Central memory CD8-positive, alpha-beta T cell (primary cell): ENCODE measurements at places on chromosomes 2 and 18.

DNA sequence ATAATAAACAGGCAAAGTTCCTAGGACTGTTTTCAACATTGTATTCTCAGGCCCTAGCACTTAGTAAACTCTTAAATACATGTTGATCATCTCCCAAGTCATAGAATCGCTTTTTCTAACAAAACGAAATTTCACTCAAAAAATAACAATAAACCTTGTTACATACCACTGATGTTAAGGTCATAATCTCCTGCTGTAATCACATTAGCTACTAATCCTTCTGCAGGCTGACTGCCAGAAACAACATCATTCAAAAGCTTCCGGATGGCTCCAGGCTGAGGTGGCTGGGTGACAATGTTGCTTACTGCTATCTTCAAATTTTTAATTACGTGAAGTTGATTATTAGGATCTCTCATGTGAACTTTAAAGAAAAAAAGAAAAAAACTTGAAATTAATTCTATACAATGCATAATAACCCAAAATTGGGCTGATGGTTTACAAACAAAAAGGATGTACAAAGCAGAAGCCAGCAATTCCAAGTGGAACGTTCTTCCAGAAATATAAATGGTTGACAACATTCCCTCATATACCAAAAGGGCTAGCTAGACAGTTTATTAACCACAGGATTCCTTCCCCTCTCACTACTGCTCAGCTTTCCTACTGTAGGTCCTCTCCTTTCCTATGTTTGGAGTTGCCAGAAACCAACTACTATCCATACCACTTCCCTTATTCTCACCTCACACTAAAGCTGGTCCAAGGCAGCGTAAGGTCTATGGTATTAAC, 11.6 kb downstream of the TRAPPC8 start:
- no peaks in the 10 kb centered on the region for H3K27me3 ChIP-seq
- H3K36me3 ChIP-seq, result peaks cover 24% of the 10 kb centered on the region
- peaks cover 21% of the 10 kb centered on the region for H3K4me1 ChIP-seq

- H3K36me3 ChIP-seq, result no peaks in the 10 kb centered on the region
- H3K4me1 ChIP-seq, result no peaks in the 10 kb centered on the region
- DNase-seq, result no peak
These were observed 433.1 kb upstream of the MAP2 start for GRCh38 chr2:208990716-208991115.

DNA sequence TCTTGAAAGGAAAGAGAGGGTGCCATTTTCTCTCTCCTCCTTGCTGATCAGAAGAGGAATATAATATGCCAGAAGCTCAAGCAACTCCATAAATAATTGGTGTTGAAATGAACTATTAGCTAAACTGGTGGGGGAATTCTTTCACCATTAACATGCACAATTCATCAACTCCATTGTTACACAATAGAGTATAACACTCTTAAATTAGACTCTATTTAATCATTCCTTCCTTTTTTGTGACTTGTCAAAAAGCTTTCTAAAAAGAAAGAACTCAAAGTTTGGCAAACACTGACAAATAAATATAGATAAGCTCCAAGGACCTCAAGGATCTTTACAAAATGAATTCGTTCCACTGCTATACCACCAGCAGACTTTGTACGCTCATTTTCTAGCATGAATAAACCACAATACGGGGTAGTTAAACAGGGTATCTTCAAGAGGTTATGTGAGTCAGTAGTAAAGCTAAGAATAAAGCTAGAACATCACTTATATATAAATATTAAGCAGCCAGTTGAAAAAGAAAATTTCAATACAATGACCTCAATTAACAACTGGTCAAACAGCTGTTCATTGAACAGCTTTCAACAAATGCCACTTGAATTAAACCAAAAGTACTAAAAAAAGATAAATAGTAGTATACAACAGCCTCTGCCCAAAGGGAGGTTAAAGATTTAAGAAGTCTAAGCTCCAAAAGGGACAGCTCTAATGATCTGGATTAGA, 6.4 kb downstream of the TRAK2 start:
- no peak overlapping the region for H3K27ac ChIP-seq
- H3K4me3 ChIP-seq, result no peak overlapping the region
- peaks cover 39% of the 10 kb centered on the region for H3K4me1 ChIP-seq
- DNase-seq, result no peak
- H3K36me3 ChIP-seq, result peaks cover 8% of the 10 kb centered on the region
- H3K27me3 ChIP-seq, result no peaks in the 10 kb centered on the region

GRCh38 chr18:28411806-28412205, 234.9 kb upstream of the CDH2 start:
- no peak for DNase-seq
- no peaks in the 10 kb centered on the region for H3K27me3 ChIP-seq
- H3K4me1 ChIP-seq, result no peaks in the 10 kb centered on the region

GRCh38 chr18:79549638-79550000, 130.0 kb upstream of the CTDP1 start:
- no peak for DNase-seq
- no peak overlapping the region for H3K27ac ChIP-seq
- no peak overlapping the region for H3K4me3 ChIP-seq
- peaks cover 8% of the 10 kb centered on the region for H3K27me3 ChIP-seq

DNA sequence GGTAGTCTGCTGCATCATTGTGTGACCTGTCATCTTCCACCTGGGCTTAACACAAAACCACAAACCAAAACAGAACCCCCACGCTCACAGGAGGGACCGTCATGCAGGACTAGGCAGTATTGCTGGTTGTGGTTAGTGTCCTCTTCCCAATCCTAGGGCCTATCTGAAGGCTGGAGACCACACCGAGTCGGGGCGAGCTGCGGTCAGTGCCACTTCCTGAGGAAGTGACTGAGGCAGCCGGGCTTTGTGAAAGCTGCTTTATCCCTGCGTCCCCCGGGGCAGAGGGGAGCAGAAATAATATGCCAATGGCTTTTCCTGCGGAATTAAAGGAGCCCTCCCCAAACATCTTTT, 22.9 kb downstream of the ZNF532 start:
- H3K4me3 ChIP-seq, result peak overlapping the region; percentile 31
- peaks cover 25% of the 10 kb centered on the region for H3K4me1 ChIP-seq
- no peak for DNase-seq
- H3K36me3 ChIP-seq, result peaks cover 6% of the 10 kb centered on the region

- no peaks in the 10 kb centered on the region for H3K36me3 ChIP-seq
- H3K4me3 ChIP-seq, result no peak overlapping the region
- no peak overlapping the region for H3K27ac ChIP-seq
- H3K4me1 ChIP-seq, result no peaks in the 10 kb centered on the region
- no peak for DNase-seq
These were observed 72.3 kb downstream of the MCFD2 start for GRCh38 chr2:46843316-46843715.

DNA sequence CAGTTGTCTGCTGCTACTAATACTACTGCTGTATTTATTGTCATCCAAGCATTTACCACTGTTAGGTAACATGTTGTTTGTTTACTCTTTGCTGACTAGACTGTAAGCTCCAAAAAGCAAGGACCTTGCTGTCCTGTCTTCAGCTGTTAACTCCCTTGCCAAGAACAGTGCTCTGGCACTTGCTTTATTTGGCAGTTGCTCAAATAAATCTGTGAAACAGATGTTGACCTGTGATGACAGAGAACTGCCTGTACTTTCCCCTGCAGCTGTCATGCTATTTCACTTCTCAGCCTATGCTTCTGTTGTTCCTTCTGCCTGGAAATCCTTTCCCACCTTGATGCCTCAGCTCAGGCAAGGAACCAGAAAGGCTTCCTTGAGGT, 181.2 kb downstream of the ATAD2B start:
- H3K4me3 ChIP-seq, result no peak overlapping the region
- no peak for DNase-seq
- peaks cover 5% of the 10 kb centered on the region for H3K36me3 ChIP-seq
- H3K4me1 ChIP-seq, result no peaks in the 10 kb centered on the region
- H3K27ac ChIP-seq, result no peak overlapping the region

DNA sequence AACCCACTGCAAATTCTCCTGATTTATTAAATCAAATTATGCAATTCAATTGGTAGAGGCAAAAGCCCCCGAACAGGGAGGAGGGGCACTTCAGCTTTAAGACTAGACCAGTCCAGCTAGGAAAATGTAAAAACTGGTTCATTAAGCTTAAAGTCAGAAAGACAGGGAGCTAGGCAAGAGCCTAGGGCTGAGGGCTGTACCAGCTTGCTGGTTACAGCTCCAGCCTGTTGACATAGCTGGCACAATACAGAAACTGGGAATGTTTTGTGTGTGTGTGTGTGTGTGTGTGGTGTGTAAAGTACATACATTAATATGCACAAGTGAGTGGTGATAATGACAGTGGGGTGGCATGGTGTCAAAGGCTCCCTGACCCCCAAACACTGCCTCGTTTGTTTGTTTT, 307.0 kb upstream of the CELF4 start:
- H3K27ac ChIP-seq, result no peak overlapping the region
- H3K4me3 ChIP-seq, result no peak overlapping the region
- no peaks in the 10 kb centered on the region for H3K4me1 ChIP-seq
- H3K27me3 ChIP-seq, result no peaks in the 10 kb centered on the region
- H3K36me3 ChIP-seq, result no peaks in the 10 kb centered on the region
- DNase-seq, result no peak

- H3K4me1 ChIP-seq, result no peaks in the 10 kb centered on the region
- no peak for DNase-seq
These were observed 17.5 kb downstream of the SLC4A3 start for GRCh38 chr2:219644801-219645480.

DNA sequence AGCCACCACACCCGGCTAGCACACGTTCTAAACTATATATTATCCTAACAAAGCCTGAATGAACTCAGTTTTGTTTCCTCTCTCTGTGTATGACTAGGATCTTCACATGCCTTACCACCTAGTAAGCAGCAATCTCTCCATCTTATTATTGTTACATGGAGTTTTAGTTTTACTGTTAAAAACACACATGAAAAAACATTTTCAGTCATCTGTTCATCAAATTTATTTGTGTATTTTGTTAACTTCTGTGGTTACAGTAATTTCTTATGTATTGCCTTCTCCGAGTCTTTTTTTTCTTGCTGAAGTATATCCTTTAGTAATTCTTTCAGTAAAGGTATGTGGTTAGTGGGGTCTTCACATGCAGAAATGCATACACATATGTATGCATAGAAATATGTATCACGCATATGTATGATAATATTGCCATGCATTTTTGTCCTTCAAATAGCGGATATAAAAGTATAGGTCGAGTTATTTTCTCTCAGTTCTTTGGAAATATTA, 31.4 kb downstream of the ANO7 start:
- H3K36me3 ChIP-seq, result peaks cover 10% of the 10 kb centered on the region
- H3K4me3 ChIP-seq, result peak overlapping the region; percentile 78
- H3K27me3 ChIP-seq, result no peaks in the 10 kb centered on the region
- no peak for DNase-seq

GRCh38 chr2:146123256-146123655, 1603.3 kb upstream of the ZEB2 start:
- H3K36me3 ChIP-seq, result no peaks in the 10 kb centered on the region
- H3K4me1 ChIP-seq, result no peaks in the 10 kb centered on the region
- H3K27ac ChIP-seq, result no peak overlapping the region

GRCh38 chr18:39806525-39806924, 2148.5 kb upstream of the PIK3C3 start:
- DNase-seq, result no peak
- peaks cover 2% of the 10 kb centered on the region for H3K36me3 ChIP-seq
- H3K27ac ChIP-seq, result no peak overlapping the region
- H3K4me1 ChIP-seq, result no peaks in the 10 kb centered on the region
- H3K27me3 ChIP-seq, result no peaks in the 10 kb centered on the region

- H3K27ac ChIP-seq, result no peak overlapping the region
- no peak overlapping the region for H3K4me3 ChIP-seq
- H3K4me1 ChIP-seq, result no peaks in the 10 kb centered on the region
- H3K36me3 ChIP-seq, result no peaks in the 10 kb centered on the region
- H3K27me3 ChIP-seq, result no peaks in the 10 kb centered on the region
- DNase-seq, result no peak
These were observed 131.2 kb downstream of the TTN start for GRCh38 chr2:178676046-178676445.

- no peak for DNase-seq
- H3K36me3 ChIP-seq, result peaks cover 10% of the 10 kb centered on the region
- H3K4me1 ChIP-seq, result peaks cover 22% of the 10 kb centered on the region
- H3K4me3 ChIP-seq, result no peak overlapping the region
These were observed 27.0 kb upstream of the NFATC1 start for GRCh38 chr18:79368681-79369080.

GRCh38 chr2:52456561-52457377, 1310.8 kb upstream of the CHAC2 start:
- no peak overlapping the region for H3K27ac ChIP-seq
- no peak overlapping the region for H3K4me3 ChIP-seq
- H3K27me3 ChIP-seq, result no peaks in the 10 kb centered on the region
- no peaks in the 10 kb centered on the region for H3K36me3 ChIP-seq
- no peak for DNase-seq
- no peaks in the 10 kb centered on the region for H3K4me1 ChIP-seq

GRCh38 chr2:174554529-174555150, 43.0 kb downstream of the WIPF1 start:
- H3K4me3 ChIP-seq, result no peak overlapping the region
- peaks cover 28% of the 10 kb centered on the region for H3K4me1 ChIP-seq
- peak overlapping the region; percentile 74 for H3K27ac ChIP-seq
- no peak for DNase-seq
- no peaks in the 10 kb centered on the region for H3K27me3 ChIP-seq

DNA sequence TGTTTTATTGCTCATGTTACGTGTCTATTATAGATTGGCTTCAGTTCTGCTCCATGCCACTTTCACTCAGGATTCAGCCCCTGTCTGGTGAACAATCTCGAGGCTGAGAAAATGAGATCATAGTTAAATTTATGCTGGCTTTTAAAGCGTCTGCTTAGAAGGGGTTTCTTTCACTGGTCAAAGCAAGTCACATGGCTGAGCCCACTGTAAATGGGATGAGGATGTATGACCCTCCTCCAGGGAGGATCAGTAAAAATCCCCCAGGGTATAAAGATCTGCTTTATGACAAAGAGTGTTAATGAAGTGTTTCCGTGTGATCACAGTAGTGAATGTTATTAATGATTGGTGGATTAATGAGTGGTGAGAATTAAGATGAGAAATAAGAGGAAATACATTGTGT, 6.2 kb upstream of the PLCL1 start:
- no peak for DNase-seq
- H3K27me3 ChIP-seq, result peaks cover 95% of the 10 kb centered on the region
- no peaks in the 10 kb centered on the region for H3K4me1 ChIP-seq
- H3K36me3 ChIP-seq, result no peaks in the 10 kb centered on the region
